Right ventricle myocardium inferior (tissue), 1 donor: ENCODE measurements at places on chromosomes 6 and 20. TPM values are rescaled to one million over a fixed set of nuclear protein-coding genes. Genes with fewer than 3 reads are reported as not detected.
A peak's percentile ranks its signal among the peaks of the same experiment; 100 is the strongest.

DNA sequence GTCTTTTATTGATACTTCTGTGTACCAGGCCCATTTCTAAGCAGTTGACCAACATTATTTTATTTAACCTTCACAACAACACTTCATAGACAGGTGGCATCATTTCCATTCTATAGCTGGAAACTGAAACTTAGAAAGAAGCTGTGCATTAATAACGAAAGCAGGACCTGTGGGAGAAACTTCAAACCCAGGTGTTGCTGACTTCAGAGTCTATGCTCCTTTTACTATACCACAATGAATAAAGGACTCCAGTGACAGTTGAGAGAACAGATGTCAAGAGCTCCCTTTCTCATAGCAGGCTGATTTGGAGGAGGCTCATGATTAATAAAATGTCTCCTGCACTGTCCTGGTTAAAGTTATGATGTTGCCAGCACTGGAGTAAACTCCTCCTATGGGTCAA lies 56.6 kb upstream of the POU3F2 start:
- DNase-seq, result no peak

- no peak for DNase-seq
Measured at GRCh38 chr6:44942201-44942600, 385.9 kb upstream of the RUNX2 start.

GRCh38 chr6:117449549-117450439 lies 24.1 kb upstream of the ROS1 start:
- no peak for DNase-seq

GRCh38 chr6:19035461-19036195 lies 648.5 kb downstream of the RNF144B start:
- DNase-seq, result no peak

GRCh38 chr6:81909162-81909561 lies 156.7 kb upstream of the TENT5A start:
- DNase-seq, result no peak

DNA sequence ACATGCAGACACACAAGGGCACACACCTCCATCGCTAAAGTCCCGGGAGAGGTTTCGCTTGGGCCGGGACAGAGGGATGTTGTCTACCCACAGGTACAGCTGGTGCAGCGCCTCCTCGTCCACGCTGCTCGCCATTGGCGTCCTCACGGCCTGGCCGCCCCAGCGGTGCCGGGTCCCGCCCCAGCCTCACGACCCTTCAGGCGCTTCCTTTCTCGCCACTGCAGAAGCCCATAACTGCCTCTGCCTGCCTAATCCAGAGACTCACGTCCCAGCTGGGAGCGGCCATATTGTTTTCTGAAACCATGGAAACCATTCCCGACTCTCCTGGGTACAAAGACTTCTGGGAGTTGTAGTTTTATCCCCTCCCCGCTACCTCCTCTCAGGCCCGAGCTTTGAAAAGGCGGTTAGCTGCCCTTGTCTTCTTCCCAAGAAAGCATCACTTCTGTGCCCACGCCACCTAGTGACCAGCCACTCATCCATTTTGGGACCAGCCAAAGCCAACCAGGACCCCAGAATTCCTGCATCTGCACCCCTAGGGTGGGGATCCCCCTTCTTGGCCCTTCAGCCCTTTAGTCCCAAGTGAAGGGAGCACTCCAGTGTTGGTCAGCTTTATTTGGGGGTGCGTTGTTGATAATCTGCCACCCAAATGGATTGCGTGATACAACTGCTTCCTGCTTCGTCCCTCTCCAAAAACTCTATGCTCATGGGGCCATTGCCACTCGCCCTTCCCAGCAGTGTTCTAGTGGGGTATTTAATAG lies at the start of gene SPEF1:
TSS of gene SPEF1 (minus strand) at position 296 of the 758 bp plus-strand sequence. CDS start at position 135, 161 bp downstream.
- peak; percentile 82 for DNase-seq

- no peak for DNase-seq
Measured at GRCh38 chr6:148193063-148193680, 149.5 kb upstream of the SASH1 start.

DNA sequence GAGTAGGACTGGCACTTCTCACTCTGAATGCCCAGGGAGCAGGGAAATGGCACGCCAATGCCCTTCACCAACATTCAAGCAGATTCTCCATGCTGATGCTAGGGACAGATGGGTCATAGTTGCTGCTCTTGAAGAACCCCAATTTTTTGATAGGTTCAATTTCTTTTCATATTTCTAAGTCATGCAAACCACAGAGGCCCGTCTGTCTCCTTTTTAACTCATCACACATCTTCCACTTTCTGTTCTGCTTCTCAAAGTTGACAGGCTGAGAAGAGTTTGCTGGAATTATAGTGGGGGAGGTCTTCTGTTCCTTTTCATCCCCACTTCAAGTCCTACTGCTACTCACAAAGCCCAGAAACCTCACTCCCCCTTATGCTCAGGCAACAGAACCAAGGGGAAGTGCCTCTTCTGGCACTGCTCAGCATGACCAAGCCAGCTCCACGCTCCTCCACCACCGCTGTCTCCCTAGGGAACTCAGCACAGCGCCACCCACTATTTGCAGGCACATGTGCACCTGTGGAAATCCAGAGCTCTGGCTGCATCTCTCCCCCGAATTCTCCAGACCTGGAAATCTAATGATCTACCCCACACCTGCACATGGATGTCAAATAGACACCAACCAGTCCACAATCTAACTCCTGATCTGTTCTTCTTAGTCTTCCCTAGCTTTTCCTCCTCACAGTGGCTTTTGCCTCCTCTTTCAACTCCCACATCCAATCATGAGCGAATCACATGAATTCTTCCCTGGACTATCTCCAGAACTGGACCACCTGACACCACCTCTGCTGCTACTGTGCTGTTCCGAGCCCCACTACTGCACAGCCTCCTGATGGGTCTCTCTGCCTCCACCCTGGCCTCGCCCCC lies 10.7 kb downstream of the ZBTB24 start:
- DNase-seq, result no peak

GRCh38 chr20:4681991-4682401 lies 39.7 kb upstream of the PRND start:
- DNase-seq, result no peak

DNA sequence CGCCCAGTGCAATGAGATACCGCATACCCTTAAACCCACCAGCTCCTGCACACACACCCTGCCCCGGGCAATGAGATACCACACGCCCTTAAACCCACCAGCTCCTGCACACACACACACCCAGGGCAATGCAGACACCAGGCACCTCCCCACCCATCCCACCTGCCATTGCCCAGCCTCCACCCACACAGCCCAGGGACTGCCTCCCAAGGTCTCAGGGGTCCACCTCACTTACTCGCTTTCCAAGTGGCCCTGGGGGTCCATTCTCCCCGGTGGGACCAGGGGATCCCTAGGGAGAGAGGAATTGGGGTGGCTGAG lies 24.0 kb downstream of the COL11A2 start:
- DNase-seq, result no peak

DNA sequence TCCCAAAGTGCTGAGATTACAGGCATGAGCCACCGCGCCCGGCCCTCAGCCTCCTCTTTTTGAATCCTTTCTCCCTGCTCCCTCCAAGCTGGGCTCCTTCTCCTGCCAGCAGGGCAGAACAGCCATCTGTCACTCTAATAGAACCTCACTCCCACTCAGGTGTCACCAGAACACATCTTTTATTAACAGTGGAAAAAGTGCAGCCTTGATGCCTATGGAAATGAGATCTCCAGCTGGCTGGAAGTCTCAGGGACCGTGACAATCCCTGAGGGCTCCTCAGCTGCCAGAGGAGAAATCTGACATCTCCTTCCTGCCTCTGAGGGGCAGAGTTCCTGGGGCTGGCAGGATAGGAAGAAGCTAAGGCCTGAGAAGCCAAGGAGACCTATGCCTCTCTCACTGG lies 28.0 kb downstream of the TMC2 start:
- DNase-seq, result no peak

DNA sequence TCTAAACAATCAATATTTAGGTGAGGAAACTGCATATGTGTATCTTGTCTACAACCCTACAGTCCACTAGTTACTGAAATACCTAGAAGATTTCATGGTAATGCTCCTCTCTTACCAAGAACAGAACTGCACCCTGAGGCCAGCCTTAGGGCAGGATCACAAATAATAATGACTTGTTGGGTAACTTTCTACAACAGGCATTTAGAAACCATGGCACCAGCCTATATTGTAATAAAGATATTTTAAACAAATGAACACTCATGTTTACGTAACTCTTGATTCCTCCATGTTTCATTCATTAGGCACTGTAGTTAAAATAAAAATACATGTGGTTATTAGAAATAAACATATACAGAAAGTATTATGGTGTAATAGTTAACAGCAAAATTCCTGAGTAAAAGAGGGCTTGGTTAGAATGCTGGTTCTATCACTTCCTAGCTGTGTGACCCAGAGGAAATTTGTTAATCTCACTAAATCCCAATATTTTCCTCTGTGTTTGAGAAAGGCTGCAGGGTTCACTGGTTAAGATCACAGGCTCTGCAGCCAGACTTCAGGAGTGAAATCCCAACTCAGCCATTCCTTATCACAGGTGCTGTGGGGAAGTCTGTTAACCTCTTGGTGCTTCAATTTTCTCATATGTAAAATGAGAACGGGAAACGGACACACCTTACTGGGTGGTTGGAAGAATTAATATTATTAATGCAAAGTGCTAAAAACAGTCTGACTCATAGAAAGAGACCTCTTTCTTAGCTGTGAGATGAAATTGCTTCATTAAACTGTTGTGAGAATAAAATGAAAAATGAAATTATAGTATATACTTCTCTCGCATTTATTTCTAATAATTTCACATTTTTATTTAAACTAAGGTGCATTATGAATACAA lies 8.5 kb downstream of the HMGN3 start:
- no peak for DNase-seq

GRCh38 chr6:108585921-108586536 lies 25.3 kb downstream of the FOXO3 start:
- no peak for DNase-seq

GRCh38 chr6:105601541-105602236 lies 198.8 kb upstream of the PREP start:
- DNase-seq, result peak; percentile 77

- no peak for DNase-seq
Measured at GRCh38 chr6:13679996-13680395, 31.6 kb downstream of the RANBP9 start.

GRCh38 chr6:52108128-52108527 lies 20.7 kb upstream of the PKHD1 start:
- DNase-seq, result no peak

DNA sequence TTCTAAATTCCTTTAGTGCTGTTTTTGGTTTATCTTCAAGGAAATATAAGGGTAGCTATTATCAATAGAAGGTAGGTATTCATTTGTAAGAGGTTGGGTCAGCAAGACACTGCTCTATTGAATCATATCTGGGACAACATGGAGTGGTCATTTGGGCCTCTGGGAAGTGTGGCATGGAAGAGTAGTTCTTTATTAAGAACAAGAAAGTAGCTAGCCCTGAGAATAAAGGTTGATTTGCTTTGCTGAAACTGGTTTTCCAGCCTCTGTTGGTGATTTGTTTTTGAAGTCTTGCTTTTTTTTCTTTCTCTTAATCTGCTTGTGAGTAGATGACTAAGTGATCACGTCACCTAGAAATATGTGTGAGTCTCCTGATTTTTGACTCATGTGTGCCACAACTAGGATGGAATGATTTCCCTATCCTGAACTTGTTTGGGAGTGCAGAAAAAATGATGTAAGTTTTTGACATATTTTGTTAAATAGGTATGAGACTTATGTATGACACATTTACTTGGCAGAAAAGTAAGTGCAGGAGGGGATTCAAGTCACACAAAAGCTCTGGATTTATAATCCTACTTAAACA lies 381.8 kb downstream of the CENPW start:
- no peak for DNase-seq

GRCh38 chr20:3045816-3046676 lies at the start of gene MRPS26:
Gene MRPS26, plus strand, starts transcription at chr20:3046052. Its CDS starts 17 bp downstream, at chr20:3046069.
- DNase-seq, result peak; percentile 97

- DNase-seq, result no peak
Measured at GRCh38 chr6:166109608-166110007, 58.0 kb downstream of the TBXT start.

The BAG2 gene
- total RNA-seq, result 15.4 TPM

The PROKR2 gene
- not detected for total RNA-seq

The NEDD9 gene
- total RNA-seq, result 29.3 TPM

The SAMD10 gene
- 5.7 TPM for total RNA-seq

The RBBP8NL gene
- not detected for total RNA-seq

The DDO gene
- total RNA-seq, result 29.7 TPM

The CD93 gene
- 43.5 TPM for total RNA-seq

The TMEM244 gene
- total RNA-seq, result not detected

The DEFB118 gene
- total RNA-seq, result not detected
